Stimulated activated CD8-positive, alpha-beta memory T cell treated with anti-CD3 and anti-CD28 coated beads, Interleukin-2, amount 100 ng/mL, for 1 hour (primary cell): ENCODE measurements at places on chromosomes 5 and 9.

DNA sequence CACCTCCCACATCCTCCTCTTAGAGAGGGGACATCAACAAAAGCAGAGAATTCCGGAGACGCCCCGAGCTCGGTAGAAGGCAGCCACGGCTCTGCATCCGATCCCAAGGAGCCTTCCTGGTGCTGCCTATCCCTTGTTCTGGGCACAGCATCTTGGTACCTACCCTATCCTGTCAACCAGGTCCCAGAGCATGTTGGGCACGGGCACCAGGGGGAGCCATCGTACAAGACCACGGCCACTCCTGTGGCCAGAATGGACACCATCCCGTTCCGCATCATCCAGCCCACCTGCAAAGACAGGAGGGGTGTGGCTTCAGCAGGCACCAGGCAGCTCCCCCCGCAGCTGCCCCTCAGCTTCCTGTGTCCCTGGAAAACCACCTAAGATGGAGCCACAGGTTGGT, 62.7 kb upstream of the ZNF354A start:
- DNase-seq = no peak

DNA sequence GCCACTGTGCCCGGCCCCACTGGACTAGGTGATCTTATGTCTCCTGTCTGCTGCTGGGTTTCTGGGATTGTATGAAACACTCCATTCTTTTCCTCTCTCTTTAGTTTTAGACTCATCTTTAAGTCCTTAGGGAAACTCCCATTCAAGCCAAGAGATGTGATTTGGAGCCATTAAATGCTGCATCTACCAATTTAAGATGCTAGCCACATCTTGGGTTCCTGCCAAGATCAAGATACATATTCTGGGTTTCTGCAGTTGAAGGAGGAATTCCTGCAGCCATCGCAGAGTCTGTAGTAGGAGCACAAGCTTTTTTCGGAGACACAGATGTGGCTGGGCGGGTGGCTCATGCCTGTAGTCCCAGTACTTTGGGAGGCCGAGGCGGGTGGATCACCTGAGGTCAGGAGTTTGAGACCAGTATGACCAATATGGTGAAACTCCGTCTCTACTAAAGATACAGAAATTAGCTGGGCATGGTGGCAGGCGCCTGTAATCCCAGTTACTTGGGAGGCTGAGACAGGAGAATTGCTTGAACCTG, 23.2 kb downstream of the STXBP1 start:
- no peak for DNase-seq

DNA sequence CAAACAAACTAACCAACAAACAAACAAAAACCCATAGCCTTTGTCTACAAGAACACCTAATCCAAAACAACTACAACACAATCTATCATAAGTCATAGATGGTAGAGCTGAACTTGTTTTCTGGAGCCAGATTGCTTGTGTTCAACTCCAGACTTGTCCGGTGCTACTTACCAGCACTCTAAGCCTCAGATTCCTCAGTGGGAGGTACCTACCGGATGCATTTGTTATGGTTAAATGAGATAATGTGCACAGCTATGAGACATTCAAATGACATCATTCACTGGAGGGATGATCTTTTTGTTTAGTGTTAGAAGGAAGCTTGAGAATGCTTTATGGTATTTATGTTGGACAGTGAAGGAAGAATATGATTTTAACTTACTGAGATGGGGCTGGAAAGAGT, 592.9 kb upstream of the C9orf72 start:
- no peak for DNase-seq

GRCh38 chr5:144042156-144042555, 128.3 kb downstream of the YIPF5 start:
- no peak for DNase-seq

GRCh38 chr5:136626531-136626930, 261.2 kb upstream of the TRPC7 start:
- no peak for DNase-seq

DNA sequence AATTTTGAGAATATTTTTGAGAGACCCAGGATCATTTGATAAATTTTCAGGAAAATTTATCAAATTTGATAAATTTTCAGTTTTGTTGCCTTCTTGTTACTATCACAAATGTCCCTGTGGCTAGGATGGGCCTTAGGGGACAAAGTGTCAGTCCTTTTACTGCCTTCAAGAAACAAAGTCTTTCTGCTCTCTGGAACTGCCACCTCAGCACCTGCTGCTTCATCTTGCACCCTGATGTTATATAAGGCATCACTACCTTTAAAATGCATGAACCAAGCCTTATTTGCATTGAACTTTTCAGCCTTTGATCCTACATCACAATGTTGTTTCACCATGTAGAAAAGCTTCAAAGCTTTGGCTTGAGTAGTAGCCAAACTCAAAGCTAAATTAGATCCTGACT, 123.0 kb upstream of the CNTLN start:
- DNase-seq = no peak

GRCh38 chr5:54001976-54002775, 308.2 kb downstream of the ARL15 start:
- DNase-seq = no peak

DNA sequence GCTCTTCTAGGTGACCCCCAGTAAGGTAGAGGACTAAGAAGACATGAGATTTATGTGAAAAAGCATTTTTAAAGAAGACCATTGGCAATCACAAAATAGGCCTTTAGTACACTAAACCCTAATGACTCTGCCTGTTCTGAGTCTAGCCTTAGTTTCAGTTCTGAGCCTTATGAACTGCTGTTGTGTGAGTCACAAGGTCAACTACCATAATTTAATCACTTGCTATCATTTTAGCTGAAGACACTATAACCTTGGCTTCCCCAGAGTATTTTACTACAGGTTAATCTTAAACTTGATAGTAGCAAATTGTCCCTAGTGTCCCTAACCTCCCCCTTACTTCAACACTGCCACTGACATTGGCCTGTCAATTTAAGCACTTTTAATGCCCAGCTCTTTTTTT, 34.4 kb downstream of the APC start:
- no peak for DNase-seq

- no peak for DNase-seq
Measured at GRCh38 chr9:124084087-124084486, 72.5 kb downstream of the LHX2 start.

GRCh38 chr9:135487281-135488012, 7.9 kb downstream of the PPP1R26 start:
- no peak for DNase-seq

GRCh38 chr9:107833295-107833694, 343.7 kb upstream of the KLF4 start:
- no peak for DNase-seq

- no peak for DNase-seq
Measured at GRCh38 chr9:110626101-110626829, 42.3 kb upstream of the MUSK start.

GRCh38 chr5:139960723-139961383, 82.2 kb downstream of the NRG2 start:
- DNase-seq = no peak

- no peak for DNase-seq
Measured at GRCh38 chr5:96387616-96388015, 45.4 kb downstream of the PCSK1 start.

GRCh38 chr5:39270225-39270848, 51.0 kb upstream of the FYB1 start:
- no peak for DNase-seq

GRCh38 chr5:111537141-111538024, 25.0 kb upstream of the STARD4 start:
- no peak for DNase-seq

DNA sequence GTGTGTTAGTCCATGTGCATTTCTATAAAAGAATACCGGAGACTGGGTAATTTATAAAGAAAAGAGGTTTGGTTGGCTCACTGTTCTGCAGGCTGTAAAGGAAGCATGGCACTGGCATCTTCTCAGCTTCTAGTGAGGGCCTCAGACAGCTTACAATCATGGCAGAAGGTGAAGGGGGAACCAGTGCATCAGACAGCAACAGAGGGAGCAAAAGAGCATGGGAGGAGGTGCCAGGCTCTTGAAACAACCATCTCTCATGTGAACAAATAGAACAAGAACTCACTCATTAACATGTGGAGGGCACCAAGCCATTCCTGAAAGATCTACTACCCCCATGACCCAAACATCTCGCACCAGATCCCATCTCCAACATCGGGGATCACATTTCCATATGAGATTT, 89.2 kb upstream of the IL33 start:
- no peak for DNase-seq
